ENCODE measurements at places on chromosomes 4 and X. TPM values are rescaled to one million over a fixed set of nuclear protein-coding genes. Genes with fewer than 3 reads are reported as not detected.

TEX13B gene
- total RNA-seq, result not detected

CENPVL1 gene
- total RNA-seq, result not detected

PCGF3 gene
- total RNA-seq, result 27.8 TPM

PCDH19 gene
- total RNA-seq, result not detected

UGT2A1 gene
- not detected for total RNA-seq

TEC gene
- 1.8 TPM for total RNA-seq

FRMPD4 gene
- total RNA-seq, result not detected

PNCK gene
- total RNA-seq, result not detected

PABPC5 gene
- total RNA-seq, result not detected

TRPC5OS gene
- total RNA-seq, result not detected

PNMA6A gene
- 0.50 TPM for total RNA-seq

GLUD2 gene
- total RNA-seq, result 1.3 TPM

TFE3 gene
- 29.1 TPM for total RNA-seq

EMCN gene
- not detected for total RNA-seq

SPARCL1 gene
- not detected for total RNA-seq

ANAPC4 gene
- 26.1 TPM for total RNA-seq

GBA3 gene
- total RNA-seq, result not detected

CASP3 gene
- 54.4 TPM for total RNA-seq

MTM1 gene
- total RNA-seq, result 24.4 TPM

USP51 gene
- total RNA-seq, result 1.6 TPM

SMIM9 gene
- not detected for total RNA-seq

RASGEF1B gene
- total RNA-seq, result 4.4 TPM

MAOB gene
- total RNA-seq, result 0.19 TPM

GAGE12H gene
- total RNA-seq, result not detected

DRP2 gene
- 0.69 TPM for total RNA-seq

VCX gene
- total RNA-seq, result not detected

STATH gene
- not detected for total RNA-seq

GAB3 gene
- 3.7 TPM for total RNA-seq

TAF7L gene
- not detected for total RNA-seq

AMOT gene
- total RNA-seq, result 1.1 TPM

GLRB gene
- total RNA-seq, result not detected

TRIM61 gene
- 1.0 TPM for total RNA-seq

ASB11 gene
- total RNA-seq, result not detected

SOX3 gene
- not detected for total RNA-seq

ANXA3 gene
- total RNA-seq, result not detected

MCTS1 gene
- 70.9 TPM for total RNA-seq

PPEF2 gene
- total RNA-seq, result not detected

NAA11 gene
- total RNA-seq, result not detected

CNKSR2 gene
- 3.7 TPM for total RNA-seq

EXOC1L gene
- total RNA-seq, result not detected

PAK3 gene
- 1.3 TPM for total RNA-seq

KIAA1210 gene
- not detected for total RNA-seq

MND1 gene
- 32.0 TPM for total RNA-seq

CXorf49B gene
- total RNA-seq, result not detected

VCX2 gene
- total RNA-seq, result not detected

GPM6B gene
- not detected for total RNA-seq

ARMCX5 gene
- total RNA-seq, result 10.0 TPM

TASL gene
- 1.1 TPM for total RNA-seq

TBC1D25 gene
- 16.2 TPM for total RNA-seq

CPZ gene
- not detected for total RNA-seq

ADGRA3 gene
- total RNA-seq, result 1.5 TPM

HPGDS gene
- 0.34 TPM for total RNA-seq

MAMLD1 gene
- 2.1 TPM for total RNA-seq

CXCL1 gene
- not detected for total RNA-seq

All from activated CD4-positive, alpha-beta memory T cell treated with anti-CD3 and anti-CD28 coated beads for 36 hours (primary cell).